ENCODE measurements at places on chromosomes 1 and 21.

DNA sequence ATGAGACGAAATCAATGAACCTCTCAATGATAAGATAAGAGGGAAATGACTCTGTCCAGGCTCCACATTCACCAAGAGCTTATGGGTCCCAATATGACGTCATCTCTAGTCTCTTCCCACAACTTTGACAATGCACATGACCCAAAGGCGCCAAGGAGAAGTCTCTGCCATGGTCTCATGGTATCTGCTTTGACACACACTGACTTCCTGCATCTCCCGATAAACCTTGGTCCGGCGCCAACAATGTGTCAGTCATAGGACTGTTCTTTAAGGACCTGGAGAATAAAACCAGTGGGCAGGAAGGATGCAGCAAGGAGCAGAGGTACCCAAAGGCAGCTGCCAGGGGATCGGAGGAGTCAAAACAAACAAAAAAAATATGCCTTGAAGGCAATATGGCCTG, 46.9 kb upstream of the TMEM51 start:
- DNase-seq = no peak

DNA sequence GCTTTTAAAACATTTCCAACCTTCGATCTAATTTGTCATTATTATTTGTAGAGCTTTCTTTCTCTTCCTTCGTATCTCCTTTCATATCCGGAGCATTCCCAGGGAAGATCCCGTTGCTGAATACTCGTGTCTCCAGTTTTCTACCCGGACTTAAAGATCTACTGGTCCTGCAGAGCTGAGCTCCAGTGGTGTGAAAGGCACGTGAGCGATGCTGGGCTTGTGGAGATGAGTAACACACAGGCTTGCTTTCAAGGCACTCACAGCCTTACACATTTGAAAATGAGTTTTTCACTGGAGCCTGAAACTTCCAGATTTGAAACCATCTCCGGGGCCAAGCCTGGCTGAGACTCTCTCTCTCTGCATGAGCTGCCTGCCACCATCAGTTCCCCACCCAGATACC, 428.3 kb downstream of the KIF26B start:
- DNase-seq = no peak

DNA sequence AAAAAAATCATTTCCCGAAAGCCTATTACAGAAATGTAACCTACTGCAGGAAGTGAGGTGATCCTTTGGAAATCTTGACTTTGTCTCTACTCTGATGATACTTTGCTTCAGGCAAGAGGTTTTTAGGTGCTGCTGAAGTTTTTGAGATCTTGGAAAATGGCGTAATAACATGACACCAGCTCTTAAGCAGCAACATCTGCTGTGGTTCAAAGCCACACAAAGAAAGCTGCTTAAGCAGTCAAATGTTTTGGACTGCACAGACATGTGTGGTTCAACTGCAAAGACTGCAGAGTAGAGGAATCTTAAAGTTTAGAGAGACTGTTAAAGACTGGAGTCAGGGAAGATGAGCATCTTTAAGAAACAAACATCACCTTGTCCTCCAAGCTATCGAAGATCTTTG, 139.0 kb downstream of the RASAL2 start:
- no peak for DNase-seq

DNA sequence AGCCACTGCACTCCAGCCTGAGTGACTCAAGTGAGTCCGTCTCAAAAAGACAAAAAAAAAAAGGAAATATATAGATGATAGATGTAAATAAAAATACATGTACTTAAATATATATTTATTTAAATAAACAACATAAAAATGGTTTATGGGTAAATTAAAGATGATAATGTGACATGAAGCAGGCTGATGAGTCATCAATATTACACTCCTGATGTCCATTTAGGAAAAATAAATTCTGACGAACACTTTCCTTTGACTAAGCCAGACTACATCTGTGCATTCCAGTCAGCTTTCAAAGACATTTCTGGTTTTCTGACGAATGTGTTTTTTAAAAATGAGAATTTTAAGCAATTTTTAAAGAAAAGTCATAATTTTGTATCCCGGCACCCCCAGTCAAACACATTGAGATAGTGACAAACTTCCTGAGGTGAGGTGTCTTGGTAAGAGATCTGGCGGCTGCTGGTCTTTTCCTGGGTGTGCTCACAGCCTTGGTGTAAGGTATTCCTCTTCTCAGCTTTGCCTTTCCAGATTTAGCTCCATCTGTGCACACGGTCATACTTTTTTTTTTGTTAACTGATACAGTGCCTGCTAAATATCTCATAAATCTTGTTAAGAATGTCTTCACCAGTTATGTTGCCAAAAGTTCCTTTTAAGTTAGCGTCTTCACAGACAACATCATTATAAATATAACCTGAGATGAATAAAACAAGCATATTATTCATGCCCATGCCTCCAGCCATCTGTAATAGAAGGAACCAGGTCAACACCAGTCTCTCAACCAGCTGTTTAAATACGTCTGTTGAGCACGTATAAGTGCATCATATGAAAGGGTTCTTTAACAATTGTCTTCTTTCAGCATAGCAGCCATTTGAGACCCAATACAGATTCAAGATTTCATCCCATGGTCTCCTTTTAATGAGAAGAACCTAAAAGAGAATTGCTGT, 214.5 kb upstream of the PLD5 start:
- DNase-seq = no peak

GRCh38 chr1:83702356-83702755, 296.6 kb downstream of the TTLL7 start:
- DNase-seq = no peak

GRCh38 chr1:59242370-59242769, 54.5 kb upstream of the FGGY start:
- DNase-seq = no peak

DNA sequence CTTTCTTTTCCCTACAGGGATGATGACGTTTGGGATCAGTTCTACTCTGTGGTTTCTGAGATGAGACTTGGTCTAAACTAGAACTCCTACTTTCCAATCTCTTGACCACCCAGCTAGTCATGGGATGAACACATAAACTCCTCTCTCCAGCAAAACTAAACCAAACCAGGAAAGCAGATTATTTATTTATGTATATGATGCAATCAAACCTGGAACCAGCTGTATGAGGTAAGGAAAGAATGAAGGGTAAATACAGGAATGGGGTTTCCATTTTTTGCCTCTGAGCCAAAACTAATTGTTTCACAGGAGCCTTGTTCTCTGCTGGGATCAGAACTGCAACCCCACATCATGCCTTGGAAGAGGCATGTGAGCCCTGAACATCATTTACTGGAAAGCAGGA, 3.3 kb upstream of the AGT start:
- DNase-seq = no peak

DNA sequence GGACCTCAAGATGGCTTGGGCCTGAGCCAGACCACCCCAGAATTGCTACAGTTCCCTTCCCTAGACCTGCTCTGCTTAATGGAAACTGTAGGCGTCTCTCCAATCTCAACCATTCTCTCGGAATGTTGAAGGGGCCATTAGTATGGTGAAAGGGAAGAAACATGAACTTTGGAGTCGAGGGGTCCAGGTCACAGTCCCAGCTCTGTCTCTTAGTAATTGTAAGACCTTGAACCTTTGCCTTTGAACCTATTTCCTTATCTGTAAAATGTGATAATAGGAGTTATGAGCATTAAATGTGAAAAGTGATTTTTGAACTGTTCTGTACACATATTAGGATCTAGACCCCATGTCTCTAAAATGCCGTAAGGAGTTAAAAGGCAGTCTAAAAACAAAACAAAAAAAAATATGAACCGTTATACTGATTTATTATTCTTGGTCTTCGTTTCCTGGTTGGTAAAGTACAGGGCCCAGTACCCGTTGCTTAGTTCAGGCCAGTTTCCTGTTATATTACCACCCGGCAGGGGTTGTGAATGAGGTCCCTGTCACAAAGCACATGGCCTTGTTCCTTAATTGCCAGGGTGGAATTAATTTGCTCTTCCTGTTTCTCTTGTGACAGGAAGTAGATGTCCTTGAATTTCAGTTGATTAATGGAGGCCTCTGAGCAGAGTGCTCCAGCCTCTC, 42.3 kb downstream of the TCEANC2 start:
- DNase-seq = no peak

DNA sequence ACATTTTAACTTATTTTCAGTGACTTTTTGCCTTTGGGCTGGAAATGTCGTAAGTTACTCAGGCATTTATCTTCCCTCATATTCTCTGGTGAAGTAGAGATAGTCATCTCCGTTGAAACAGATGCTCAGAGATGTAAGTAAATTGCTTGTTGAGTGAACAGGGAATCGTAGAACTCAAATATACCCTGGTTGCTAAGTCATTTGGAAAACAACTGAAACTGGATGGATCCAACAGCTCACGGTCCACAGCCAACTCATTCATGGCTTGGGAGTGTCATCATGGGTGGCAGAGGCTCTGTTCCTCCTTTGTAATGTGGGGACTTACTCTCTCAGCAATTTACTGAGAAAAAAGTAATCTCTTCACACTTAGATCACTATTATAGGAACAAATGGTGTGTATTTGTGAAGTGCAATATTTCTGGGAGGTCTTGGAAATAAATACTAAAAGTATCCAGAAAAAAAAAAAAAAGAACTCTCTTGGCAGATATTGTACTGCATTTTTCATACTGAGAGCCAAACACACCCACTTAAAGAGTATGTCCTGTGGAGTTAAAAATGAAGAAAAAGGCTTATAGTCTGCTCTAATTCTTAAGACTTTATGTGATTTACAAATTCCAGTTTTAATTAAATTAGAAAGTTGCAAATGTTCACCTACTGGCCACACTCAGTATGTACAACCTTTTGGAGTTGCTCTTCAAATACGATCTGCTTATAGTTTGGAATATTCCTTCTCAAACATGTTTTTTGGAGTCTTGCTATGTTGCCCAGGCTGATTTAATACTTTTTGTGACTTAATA, 107.4 kb downstream of the LEPR start:
- DNase-seq = no peak

GRCh38 chr1:169860187-169860586, 33.5 kb downstream of the SCYL3 start:
- DNase-seq = no peak

- DNase-seq = no peak
Measured at GRCh38 chr1:107804741-107805140, 160.2 kb downstream of the VAV3 start.
